ENCODE measurements at places on chromosomes 16 and 17.
A peak's percentile ranks its signal among the peaks of the same experiment; 100 is the strongest.

DNA sequence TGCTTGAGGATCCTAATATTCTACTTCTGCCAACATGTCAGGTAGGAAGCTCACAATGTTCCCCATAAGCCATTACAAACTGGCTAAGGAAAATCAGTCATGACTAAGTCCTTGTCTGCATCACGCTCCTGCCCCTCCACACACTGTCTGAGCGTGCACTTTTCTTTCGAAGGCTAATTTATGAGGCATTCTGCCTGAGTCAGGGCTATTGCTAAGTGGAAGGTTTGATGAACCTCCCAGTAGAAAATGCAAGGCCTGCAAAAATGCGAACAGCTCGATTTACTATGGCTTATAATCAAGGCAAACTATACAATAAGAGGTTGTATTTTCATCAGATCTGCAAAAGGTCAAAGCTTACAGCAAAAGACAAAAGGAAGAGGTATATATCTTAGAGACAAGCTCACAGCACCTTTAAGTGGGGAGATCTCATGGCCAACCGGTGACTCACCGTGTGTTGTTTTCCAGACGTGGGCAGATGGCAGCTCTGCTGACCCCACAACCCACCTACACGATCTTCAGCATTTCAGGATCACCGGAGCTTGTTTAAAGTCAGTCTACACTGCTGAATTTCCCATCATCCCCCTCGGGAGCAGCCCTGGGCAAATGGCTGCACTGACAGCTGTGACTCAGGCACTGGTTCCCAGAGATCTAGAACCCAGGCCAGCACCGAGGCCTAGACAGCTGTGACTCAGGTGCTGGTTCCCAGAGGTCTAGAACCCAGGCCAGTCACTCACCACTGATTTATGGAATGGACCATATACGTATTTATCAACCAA, 26.1 kb downstream of the MEAK7 start:
- DNase-seq = no peak

DNA sequence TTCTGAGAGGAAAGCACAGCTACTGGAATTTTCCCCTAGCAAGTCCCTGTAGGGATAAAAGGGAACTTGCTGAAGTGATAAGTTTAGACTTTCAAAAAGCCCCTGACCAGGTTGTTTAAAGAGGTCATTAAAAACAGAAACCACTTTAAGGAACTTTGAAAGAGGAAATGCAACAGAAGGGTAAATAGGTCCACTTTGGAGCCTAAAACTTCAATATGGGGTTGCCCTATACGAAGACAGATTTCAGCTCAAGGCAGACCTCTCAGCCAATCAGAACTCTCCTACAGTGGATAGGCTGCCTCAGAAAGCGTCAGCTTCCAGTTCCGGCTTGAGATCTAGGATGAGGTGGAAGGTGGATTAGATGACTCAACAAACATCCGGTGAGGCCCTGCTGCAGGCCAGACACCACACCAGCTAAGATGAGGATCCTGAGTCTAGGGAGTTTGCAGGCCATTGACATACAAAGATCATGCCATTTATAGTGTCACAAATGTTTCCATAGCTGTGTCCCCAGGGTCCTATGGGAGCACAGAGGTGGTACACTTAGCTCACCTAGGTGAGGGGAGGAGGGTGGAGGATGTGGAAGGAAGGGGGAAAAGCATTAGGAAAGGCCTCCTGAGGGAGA, 7.9 kb upstream of the MFSD6L start:
- DNase-seq = no peak

DNA sequence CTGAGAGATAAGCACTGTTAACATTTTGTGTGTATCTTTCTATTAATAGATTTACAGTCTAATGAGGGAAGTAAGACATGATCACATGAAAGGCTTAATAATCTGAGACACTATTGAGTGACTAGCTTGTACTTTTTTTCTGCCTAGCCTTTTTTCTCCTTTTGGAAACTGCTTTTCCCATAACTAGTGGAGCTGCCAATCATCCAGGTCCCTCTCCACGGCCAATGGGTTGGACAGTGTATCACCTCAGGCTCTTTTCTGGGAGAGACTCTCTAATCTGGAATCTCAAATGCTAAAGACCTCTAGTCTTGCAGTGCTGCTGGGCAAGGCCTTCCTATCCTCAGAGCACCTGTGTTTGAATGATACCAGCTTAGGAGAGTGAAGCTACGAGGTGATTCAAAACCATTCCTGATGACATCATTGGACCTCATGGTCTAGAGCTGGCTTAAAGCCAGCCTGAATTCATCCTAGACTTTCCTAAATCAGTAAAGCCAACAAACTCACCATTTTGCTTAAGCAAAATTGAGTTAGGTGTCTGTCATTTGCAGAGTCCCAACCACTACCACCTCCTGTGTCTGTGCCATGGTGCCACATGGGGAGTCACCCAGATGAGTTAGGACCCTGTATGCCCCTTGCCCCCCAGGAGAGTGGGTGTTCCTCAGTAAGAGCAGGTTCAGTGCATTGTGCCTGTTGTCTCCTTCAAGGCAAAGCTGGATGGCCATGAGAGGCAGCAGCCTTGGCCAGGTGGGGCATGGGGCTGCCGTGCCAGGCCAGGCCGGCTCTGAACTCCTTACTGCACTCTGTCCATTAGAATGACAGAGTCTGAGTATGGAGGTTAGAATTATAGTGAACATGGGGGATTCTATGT, 62.9 kb downstream of the SPECC1 start:
- no peak for DNase-seq

GRCh38 chr16:54867302-54867832, 63.3 kb upstream of the IRX5 start:
- no peak for DNase-seq

DNA sequence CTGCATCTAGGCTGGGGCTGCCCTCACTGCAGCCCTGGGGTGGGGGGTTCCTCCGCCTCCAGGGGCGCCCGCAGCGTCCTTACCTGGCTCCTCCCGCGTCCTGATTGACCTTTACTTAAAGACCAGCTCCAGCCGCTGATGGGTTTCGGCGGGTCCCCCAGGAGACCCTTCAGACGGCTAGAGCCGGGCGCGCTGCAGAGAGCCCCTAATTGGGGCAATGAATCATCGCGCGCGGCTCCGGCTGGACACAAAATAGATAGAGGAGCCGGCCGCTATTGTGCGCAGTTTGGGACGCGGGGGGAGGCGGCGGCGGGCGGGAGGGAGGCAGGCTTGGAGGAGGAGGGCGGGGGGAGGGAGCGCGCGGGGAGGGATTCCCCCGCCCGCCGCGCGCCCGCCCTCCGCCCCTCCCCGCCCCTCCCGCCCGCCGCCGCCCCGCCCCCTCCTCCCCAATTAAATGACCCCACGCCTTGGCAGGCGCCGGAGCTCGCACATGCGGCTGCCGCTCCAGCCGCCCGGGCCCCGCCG, 56.5 kb upstream of the CIBAR2 start:
- no peak for DNase-seq

DNA sequence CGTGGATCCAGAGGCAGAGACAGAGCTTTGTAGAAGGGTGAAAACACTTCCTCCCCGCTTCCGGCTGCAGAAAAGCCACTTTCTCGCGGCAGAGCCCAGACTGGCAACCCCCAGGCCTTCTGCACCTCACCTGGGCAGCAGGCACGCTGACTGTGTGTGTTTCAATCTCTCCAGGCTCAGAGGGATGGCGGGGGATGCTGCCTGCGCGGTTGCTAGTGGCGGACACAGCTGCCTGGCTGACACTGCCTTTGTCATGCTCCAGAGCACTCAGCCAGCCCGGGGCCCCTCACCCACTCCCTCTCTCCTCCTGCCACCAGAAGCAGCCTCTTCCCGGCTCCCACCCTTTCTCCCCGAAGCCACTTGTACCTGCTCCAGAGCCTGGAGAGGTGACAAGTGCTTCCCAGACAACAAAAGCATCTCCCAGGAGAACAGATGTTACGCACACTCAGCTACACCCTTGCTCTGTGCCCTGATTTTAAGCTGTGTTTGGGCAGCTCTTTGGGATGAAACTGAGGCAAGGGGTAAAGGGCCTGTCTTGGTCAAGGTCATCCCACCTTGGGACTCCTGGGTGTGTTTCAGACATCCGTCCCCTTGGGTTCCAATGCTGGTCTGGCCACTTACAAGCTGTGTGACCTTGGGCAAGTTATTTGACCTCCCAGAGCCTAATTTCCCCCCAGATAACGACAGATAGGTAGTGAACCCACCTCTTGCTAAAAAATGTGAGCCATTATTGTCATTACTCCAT, 9.2 kb upstream of the GLIS2 start:
- no peak for DNase-seq

DNA sequence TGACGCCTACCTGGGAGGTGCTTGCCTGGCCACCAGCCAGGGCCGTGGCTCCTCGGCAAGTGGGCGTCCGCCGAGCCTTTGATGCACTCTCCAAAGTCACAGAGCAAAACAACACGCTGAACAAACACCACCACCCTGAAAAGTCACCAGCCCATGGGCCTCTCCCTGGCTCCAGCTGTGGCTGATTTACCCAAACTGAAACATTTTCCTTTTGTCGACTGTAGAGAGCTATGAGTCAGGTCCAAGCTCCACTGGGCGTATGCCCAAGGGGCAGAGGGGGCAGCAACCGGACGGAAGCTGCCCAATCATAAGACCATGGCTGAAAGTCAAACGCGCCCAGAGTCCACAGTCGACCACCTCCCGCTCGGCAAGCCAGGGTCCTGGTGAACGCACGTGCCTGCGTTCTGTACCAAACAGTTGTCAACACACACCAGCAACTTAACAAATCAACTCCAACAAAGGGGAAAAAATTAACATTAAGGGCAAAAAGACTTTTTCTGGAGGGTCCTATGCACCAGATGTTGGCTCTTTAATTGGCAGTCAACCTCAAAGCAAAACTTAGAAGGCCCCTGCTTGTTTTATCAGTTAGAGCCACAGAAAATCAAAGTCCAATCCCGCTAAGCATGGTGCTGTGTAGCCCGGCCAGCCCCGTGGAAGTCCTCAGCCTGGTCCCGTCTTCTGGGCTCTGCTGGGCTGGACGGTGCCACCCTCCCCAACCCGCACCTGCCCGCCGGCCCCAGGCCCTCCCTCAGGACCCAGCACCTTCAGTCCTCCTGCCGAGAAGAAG, 47.3 kb downstream of the TBC1D16 start:
- DNase-seq = no peak

- no peak for DNase-seq
Observed at GRCh38 chr16:7017006-7017662, 315.5 kb upstream of the RBFOX1 start.

GRCh38 chr17:72426321-72426720, 305.5 kb downstream of the SOX9 start:
- no peak for DNase-seq

DNA sequence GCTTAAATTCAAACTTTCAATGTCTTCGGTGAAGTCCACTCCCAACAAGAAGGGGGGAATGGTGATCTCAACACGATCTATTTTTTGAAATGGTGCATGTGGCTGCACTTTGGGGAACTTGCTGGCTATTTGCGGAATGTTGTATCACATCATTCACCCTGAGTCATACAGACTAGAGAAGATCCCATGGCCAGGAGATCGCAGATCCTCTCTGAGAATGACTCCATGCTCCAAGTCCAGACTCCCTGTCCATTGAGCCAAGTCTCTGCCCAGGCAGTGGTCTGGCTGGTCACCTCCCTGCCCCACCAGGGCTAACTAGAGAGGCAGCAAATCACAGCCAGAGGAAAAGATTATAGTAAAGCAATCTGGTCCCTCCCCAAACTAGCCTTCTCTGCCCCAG, 120.6 kb downstream of the XYLT1 start:
- no peak for DNase-seq

DNA sequence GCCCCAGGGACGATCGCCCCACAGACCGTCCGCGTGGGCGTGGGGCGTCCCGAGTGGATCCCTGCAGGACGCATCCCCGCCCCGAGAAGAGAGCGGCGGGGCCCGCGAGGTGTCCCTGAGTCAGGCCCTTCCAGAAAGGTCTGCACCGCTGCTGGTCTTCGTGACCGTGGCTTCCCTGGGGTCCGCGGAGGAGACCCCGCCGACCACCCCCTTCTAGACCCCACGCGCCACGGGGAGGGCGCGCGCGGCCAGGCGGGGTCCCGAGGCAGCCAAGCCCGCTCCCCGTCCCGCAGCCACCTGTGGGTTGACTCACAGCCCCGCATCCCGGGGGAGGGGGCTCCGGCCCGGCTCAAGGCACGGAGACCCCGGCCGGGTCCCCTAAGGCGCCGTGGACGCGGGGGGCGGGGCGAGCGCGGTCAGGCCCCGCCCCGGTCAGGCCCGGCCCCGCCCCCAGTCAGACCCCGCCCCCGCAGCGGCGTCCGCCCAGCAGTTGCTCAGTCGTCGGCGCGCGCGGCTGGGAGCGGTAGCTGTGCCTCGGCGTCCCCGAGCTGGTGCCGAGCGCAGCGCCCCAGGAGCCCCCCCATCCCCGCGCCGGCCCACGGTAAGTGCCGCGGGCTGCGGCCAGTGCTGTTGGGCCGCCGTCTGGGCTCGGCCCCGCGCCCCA, at the start of gene BAIAP3:
Gene BAIAP3 (plus strand): TSS at position 497 of the 664 bp plus-strand sequence. CDS start 4,905 bp downstream, outside the sequence.
- no peak for DNase-seq

- DNase-seq = peak; percentile 31
Observed at GRCh38 chr17:32486701-32487472, at the start of gene CDK5R1. Gene CDK5R1 (plus strand): TSS chr17:32486993. CDS start chr17:32487621, 628 bp downstream.

- DNase-seq = no peak
Observed at GRCh38 chr17:17988427-17988945, 15.8 kb downstream of the DRC3 start.

DNA sequence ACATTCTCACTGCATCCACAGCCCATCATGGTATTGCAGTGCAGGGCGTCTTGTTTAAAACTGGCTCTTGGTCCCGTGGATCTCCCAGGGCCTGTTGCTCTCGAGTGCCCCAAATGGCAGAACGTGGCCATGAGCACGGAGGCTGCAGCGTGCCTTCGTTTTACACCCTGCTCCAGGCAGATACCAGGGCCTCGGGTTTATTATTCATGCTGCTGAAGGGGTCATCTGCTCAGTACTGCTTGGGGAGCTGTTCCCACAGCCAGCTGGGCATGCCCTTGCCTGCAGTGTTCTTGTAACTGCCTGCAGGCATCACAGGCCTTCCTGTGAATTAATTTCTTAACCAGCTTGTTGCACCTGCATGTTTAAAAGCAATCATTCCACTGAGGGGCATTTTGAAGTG, 129.7 kb upstream of the CHMP6 start:
- peak; percentile 38 for DNase-seq

DNA sequence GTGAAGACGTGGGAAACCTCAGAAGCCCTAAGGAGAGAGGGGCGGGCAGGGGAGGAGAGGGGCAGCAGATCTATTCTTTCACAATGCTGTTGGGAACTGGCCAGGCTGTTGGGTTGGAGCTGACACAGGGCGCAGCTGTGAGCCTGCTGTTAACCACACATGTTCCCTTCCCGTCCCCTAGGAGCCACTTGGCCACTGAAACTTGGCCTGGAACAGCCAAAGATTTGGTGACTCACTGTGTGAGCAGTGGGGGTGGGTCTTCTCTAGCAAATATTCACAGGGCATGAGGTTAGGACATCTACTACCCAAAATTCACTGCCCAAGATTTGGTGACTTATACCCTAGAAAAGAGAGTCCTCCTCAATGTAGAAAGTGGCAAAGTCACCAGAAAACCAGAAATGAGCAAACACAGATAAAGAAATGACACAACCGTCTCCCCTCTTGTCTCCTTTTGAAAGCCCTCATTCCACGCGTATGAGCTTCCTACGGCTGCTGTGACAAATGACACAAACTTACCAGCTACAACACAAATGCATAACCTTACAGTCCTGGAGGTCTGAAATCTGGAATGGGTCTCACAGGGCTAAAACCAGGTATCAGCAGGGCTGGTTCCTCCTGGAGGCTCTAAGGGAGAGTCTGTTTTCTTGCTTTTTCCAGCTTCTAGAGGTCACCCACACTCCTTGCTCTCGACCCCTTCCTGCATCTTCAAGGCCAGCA, 6.3 kb downstream of the TBC1D16 start:
- no peak for DNase-seq

- no peak for DNase-seq
Observed at GRCh38 chr17:49703557-49704277, 4.0 kb downstream of the SLC35B1 start.

- DNase-seq = no peak
Observed at GRCh38 chr17:17564323-17564722, 27.2 kb downstream of the PEMT start.

All from stimulated activated CD4-positive, alpha-beta T cell treated with anti-CD3 and anti-CD28 coated beads, TNF-alpha, amount 100 ng/mL, for 1 hour (primary cell).